ENCODE measurements at places on chromosomes 12 and 14. TPM values are rescaled to one million over a fixed set of nuclear protein-coding genes. Genes with fewer than 3 reads are reported as not detected.

MBIP gene
- 13.4 TPM for total RNA-seq

OR6C2 gene
- total RNA-seq, result not detected

TMEM233 gene
- total RNA-seq, result not detected

PMCH gene
- total RNA-seq, result not detected

DNA sequence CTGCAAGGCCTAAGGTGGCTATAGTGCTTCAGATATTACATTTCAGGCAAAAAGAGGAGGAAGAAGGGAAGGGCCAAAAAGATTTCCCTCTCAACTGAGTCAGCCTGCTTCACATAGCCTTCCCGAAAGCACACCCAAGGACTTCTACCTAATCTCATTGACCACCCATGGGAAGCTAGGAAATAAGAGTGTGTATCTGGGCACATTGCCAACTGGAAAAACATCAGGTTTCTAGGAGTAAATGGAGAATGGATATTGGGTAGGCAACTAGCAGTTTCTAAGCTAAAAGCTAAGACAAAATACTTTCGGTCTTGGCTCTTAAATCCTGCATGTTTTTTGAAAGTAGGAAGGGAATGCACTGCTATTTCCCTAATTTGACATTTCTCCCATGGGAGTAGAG, 221.7 kb upstream of the GRIP1 start:
- DNase-seq, result no peak

- DNase-seq, result no peak
Observed at GRCh38 chr14:28867571-28867970, 101.0 kb downstream of the FOXG1 start.

DNA sequence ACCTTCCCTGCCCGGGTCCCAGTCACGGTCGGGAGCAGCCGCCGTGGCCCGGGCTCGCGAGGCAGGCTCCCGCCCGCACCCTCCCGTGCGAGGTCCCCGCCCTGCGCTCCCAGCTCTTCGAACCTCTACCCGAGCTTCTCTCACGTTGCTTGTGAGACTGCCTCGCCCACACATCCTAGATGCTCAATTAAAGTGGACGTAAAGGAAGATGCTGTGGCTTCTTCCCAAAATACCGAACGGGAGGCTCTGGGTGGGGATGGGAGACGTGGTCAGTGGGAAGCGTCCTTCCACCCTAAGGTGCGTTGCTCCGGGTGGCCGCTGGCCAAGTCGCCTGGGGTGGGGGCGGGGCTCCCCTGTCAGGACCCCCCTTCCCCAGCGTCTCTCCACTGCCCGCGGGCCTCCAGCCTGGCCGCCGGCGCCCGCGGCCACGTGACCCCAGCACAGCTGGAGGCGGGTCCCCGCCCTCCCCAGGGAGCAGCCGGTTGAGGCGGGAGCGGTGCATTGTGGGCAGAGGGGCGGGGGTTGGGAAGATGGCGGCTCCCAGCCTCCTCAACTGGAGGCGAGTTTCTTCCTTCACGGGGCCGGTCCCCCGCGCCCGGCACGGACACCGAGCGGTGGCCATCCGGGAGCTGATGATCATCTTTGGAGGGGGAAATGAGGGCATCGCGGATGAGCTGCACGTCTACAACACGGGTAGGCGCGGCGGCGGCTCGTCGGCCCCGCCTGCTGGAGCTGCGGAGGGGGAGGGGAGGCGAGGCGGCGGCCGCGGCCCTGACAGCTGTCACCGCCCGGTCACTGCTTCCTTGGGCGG, at the start of gene HCFC2:
TSS of gene HCFC2 (plus strand) at position 501 of the 811 bp plus-strand sequence. CDS start at position 531, 30 bp downstream.
- DNase-seq, result peak; percentile 75

DNA sequence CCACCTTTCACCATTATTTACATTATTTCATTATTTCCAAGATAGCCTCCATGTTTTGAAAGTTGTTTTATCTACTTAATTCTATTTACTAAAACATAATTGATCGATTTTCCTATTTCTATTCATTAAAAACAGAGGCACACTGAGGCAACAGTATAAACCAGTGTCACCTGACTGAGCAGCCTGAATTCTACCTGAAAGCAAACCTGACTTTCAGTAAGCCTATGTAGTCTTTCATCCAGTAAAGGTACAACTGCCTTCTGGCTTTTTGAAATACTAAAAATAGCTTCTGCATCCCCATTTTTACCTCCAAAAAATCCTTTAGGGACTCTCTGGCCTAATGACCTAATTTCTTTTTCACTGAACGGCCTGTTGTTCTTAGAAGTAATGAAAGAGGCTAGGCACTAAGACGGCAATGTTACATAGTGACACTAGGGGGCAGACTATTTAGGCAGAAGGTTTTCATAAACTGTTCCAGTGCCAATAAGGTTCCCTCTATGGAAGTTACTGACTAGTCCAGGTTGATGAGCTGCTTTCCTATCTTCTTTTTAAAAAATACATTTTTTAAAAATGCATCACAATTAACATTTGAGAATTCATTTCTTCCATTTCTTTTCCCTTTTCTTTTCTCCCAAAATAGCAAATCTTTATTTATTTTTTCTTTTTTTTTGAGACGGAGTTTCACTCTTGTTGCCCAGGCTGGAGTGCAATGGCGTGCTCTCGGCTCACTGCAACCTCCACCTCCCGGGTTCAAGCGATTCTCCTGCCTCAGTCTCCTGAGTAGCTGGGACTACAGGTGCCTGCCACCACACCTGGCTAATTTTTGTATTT, 17.5 kb downstream of the ANAPC5 start:
- peak; percentile 71 for DNase-seq

- no peak for DNase-seq
Observed at GRCh38 chr14:54230645-54231044, 166.2 kb upstream of the CDKN3 start.

Measured in A172 (cell line).